Left lobe of liver (tissue), 2 donors: ENCODE measurements at places on chromosomes 6 and 20. TPM values are rescaled to one million over a fixed set of nuclear protein-coding genes. Genes with fewer than 3 reads are reported as not detected.

The COL11A2 gene
- total RNA-seq, result 0.55 TPM

The BTNL2 gene
- total RNA-seq, result not detected

The SLC2A10 gene
- total RNA-seq, result 44.8 TPM

The TRIM15 gene
- total RNA-seq, result 3.0 TPM

The SLC44A4 gene
- 0.86 TPM for total RNA-seq

The TTLL9 gene
- not detected for total RNA-seq

The ACTL10 gene
- total RNA-seq, result 0.20 TPM

The PSORS1C1 gene
- not detected for total RNA-seq

The GJA10 gene
- total RNA-seq, result not detected

The PM20D2 gene
- total RNA-seq, result 2.1 TPM

The TMEM244 gene
- total RNA-seq, result not detected

The HLA-DPB1 gene
- total RNA-seq, result 11.3 TPM

The COL19A1 gene
- 0.10 TPM for total RNA-seq

The SH3BGRL2 gene
- 30.3 TPM for total RNA-seq

The SMPDL3A gene
- 29.3 TPM for total RNA-seq

The PPIL6 gene
- total RNA-seq, result 0.30 TPM

The YIPF3 gene
- 67.9 TPM for total RNA-seq
